HAP-1 (cell line): ENCODE measurements at places on chromosomes 5 and 9.

- no peak for DNase-seq
These were observed 203.6 kb downstream of the SNX18 start for GRCh38 chr5:54721116-54721515.

- DNase-seq: no peak
These were observed 563.6 kb upstream of the CTNND2 start for GRCh38 chr5:12467799-12468198.

- DNase-seq: no peak
These were observed 724 bp downstream of the TCERG1 start for GRCh38 chr5:146447734-146448380.

- DNase-seq: no peak
These were observed 332.8 kb upstream of the PTGER4 start for GRCh38 chr5:40346901-40347300.

DNA sequence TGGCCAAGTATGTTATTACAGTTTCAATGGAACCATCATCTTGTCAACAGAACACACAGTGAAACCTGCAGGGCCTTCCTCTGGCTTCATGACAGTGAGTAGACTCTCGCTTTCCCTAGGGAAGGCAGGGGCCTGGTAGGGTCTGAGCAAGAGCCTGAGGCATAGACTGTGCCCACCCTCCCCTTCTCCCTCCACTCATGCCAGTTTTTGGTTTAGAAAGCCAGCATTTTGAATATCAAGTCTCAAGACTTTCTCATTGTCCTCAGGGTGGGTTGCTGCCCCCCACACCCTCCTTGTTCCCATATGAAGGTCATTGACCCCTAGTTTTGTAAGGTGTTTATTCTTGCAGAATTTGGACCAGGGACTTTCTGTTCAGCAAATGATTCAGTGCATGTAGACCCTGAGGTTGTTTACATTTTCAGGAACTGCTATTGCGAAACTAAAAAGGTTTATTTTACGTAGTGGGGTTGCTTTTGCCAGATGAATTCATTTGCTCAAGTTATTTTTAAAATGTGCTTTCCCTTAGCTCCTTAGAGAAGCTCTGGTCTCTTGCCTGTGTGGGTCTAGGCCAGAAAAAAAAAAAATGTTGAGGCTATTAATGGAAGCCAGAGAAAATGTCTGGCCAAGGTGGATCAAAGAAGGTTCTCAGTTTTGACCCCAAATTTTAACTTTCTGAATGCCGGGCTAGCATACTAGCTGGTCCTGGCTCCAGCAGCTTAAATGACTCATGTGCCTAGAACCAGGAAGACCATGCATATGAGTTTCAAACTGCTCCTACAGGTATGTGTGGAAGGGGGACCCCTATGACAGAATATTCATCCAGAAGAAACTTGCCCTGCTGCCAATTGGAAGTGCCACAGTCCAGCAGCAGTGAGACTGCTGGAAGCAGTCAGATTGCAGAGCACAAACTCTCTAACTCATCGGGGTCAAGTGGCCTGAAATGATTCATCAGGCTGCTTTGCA is 10.1 kb upstream of the MOB3B start:
- no peak for DNase-seq

DNA sequence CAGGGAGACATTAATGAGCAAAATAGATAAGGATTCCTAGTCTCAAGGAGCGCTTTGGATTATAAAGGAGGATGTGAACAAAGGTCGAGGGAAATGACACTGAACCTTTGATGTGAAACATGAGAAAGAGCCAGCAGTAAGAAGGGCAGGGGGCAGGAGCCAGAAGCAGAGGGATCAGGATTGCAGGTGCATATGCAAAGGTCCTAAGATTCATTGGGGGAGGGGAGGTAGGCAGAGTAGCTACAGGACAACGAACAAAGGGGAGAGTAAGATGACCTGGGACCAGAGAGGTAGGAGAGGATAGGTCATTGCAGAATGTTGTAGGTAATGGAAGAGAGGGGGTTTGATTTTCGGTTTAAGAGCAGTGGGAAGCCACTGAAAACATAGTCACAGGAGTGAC is 129.2 kb upstream of the TRPM3 start:
- no peak for DNase-seq

GRCh38 chr5:154447089-154447725 is 1.4 kb downstream of the SAP30L start:
- peak; percentile 5 for DNase-seq

- no peak for DNase-seq
These were observed 1.8 kb upstream of the CFAP95 start for GRCh38 chr9:69818750-69819345.

- peak; percentile 80 for DNase-seq
These were observed 47.5 kb downstream of the DAB2IP start for GRCh38 chr9:121698627-121699570.

GRCh38 chr9:36210722-36211121 is 20.0 kb downstream of the CLTA start:
- DNase-seq: no peak

- DNase-seq: no peak
These were observed 23.8 kb downstream of the EXOC3 start for GRCh38 chr5:466661-467310.

DNA sequence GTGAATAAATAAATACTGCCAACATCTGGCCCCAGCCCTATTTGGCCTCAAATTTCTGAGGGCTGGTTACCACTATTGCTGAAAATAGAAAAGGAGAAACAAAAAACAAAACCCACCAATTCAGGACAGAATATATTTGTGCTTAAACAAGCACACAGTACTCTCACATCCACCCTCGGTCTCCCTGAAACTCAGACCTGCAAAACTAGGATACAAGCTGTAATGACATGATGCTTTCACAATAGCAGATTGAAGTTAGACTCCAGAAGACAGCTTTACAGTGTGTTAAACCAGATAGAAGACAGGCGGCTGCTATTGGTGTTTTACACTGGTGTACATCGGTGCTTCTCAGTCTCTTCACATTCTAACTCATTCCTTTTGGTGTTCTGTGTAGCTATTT is 214.9 kb upstream of the DMRT1 start:
- DNase-seq: no peak
